ENCODE measurements at places on chromosomes 6 and 20.

DNA sequence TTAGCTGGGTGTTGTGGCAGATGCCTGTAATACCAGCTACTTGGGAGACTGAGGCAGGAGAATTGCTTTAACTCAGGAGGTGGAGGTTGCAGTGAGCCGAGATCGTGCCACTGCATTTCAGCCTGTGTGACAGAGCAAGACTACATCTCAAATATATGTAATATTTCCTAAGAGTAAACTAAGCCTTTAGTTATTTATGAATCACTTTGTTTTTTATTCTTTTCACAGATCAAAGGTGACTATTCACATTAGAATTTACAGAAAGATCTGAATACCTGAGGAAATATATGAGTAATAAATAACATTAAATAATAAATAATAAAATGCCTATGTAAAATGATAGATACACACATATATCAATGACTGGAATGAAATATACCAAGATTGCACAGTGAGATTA is 630.8 kb upstream of the IMPG1 start:
- no peak for DNase-seq

GRCh38 chr6:108074057-108074358 is 533 bp downstream of the OSTM1 start:
- DNase-seq, result no peak

DNA sequence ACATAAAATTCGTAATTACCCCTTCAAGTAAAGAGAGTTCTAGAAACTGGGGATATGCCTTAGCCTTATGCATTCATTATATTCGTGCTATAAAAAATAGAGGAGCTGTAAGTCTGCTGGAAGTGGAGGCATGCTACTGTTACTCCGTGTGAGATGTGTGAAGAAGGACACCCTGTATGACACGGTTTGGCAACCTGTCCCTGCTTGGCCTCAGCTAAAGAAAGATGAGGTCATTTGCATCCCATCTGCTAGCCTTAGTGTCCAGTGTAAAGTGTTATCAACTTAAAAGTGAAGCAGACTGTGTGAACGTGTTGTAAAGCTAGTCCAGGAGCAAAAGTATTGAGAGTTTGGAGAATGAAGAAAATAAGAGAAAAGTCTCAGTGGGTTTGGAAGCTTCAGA is 135.1 kb upstream of the RAB32 start:
- no peak for DNase-seq

GRCh38 chr6:105476978-105477377 is 74.1 kb upstream of the PREP start:
- no peak for DNase-seq

- DNase-seq, result no peak
Measured at GRCh38 chr20:45823949-45824835, 2.9 kb downstream of the TNNC2 start.

GRCh38 chr6:125804264-125804663 is 13.5 kb downstream of the NCOA7 start:
- no peak for DNase-seq
